Activated CD4-positive, alpha-beta memory T cell treated with anti-CD3 and anti-CD28 coated beads for 36 hours (primary cell): ENCODE measurements at places on chromosomes 1 and 21.

- no peak for DNase-seq
These were observed 82.4 kb downstream of the SMYD2 start for GRCh38 chr1:214363386-214363785.

- no peak for DNase-seq
These were observed 113.3 kb downstream of the KIAA0319L start for GRCh38 chr1:35443768-35444518.

GRCh38 chr1:227959325-227959860, 11.7 kb upstream of the WNT9A start:
- DNase-seq: no peak

GRCh38 chr1:151133018-151133806, 13.2 kb downstream of the SEMA6C start:
- no peak for DNase-seq

DNA sequence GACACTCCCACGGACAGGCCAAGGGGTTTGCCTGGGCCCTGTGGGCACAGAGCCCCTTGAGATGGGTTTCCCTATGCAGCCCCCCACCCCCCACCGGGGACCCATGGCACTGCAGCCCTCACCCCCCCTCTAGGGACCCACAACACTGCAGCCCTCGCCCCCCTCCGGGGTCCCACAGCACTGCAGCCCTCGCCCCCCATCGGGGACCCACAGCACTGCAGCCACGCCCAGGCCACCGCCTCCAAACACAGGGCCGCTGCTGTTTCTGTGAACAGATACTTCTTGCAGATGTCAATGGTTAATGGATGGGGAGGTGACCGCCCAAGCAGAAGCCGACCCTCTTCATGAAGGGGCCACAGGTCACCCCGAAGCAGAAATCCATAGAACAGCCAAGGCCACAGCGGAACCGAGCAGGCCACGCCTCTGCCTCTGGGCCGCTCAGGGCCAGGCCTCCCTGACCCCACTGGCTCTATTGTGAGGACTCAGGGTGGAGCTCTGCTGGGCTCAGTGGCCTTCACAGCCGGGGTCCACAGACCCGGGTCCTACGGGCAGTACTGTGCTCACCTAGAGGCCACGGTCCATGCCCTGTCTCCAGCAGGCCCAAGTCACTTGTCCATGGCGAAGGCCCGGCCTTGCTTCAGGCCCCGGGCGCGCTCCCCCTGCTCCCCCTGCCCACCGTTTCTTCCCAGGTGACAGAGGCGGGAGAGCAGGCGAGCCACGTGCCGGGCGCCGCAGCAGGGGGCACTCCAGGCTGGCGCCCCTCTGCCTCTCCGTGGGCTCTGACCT, 4.1 kb upstream of the POFUT2 start:
- DNase-seq: peak; percentile 8

GRCh38 chr1:7838714-7839113, 14.2 kb downstream of the UTS2 start:
- DNase-seq: no peak

GRCh38 chr1:147334292-147334691, 91.8 kb downstream of the CHD1L start:
- DNase-seq: no peak

DNA sequence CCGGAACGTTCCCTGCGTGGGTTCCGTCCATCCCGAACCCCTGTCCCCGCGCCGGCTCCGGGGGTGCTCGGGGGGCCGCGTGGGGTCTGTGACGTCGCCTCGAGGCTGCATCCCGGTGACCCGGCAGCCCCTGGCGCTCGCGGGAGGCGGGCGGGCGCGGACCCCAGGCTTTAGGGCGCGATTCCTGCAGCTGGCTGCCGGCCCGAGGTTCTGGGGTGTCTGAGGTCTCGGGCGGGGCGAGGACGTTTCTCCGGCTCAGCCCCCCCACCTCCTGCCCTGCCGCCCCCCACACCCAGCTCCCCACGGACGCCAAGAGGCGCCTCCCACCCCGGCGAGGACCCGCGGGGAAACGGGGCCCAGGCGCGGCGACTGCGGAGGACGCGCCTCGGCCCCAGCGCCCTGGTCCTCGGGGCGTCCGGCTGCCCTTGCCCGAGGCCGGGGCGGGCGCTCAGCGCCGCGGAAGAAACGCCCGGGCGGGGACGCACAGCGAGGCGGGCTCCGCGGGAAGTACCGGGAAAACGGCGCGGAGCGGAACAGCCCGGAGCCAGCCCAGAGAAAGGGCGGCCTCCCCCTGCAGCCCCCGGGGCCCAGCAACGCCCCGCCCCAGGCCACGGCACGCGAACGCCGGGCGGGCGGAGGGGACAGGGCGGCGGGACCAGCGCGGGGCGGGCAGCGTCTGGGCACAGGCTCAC, 1.3 kb upstream of the PCBP3 start:
- no peak for DNase-seq

DNA sequence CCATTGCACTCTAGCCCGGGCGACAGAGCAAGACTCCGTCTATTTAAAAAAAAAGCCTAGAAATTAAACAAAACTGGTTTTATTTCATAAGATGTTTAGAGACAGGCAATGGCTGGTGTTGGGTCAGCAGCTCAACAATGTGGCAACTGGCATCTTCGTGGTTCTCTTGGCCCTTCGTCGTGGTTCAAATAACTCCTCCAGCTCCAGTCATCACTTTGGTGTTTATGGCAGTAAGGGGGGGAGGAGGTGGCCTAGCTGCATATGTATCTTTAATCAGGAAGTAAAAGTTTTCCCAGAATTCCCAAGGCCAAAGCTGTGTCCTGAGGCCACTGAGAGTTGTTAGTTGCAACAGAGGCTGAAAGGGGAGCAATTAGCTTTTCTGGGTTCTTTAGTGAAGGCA, 13.0 kb upstream of the LTN1 start:
- DNase-seq: no peak

- no peak for DNase-seq
These were observed 13.3 kb downstream of the PLPPR5 start for GRCh38 chr1:98991127-98992012.

- DNase-seq: no peak
These were observed 177.9 kb downstream of the IGSF21 start for GRCh38 chr1:18285538-18285924.

- DNase-seq: no peak
These were observed 76.0 kb upstream of the OLIG2 start for GRCh38 chr21:32949701-32950100.

DNA sequence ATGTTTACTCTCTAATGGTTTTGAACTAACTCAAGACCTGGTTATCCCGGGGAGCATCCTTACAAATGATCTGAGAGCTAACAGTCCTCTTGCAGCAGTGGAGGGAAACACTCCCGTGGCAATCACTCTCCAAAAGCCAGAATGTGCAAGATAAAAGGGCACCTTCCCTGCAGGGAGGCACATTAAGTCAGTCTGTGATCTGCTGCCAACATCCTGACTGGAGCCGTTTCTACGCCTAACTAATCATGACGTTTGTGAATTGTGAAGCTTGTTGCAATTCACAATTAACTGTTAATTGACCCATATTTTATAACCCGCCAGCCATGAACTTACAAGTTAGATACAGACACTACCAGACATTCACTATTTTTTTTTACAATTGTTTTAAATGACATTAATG, 52.1 kb upstream of the LGALS8 start:
- DNase-seq: no peak

GRCh38 chr1:167899253-167899681, 14.7 kb downstream of the ADCY10 start:
- DNase-seq: no peak

GRCh38 chr1:160116283-160117147, 956 bp downstream of the ATP1A2 start:
- DNase-seq: no peak

DNA sequence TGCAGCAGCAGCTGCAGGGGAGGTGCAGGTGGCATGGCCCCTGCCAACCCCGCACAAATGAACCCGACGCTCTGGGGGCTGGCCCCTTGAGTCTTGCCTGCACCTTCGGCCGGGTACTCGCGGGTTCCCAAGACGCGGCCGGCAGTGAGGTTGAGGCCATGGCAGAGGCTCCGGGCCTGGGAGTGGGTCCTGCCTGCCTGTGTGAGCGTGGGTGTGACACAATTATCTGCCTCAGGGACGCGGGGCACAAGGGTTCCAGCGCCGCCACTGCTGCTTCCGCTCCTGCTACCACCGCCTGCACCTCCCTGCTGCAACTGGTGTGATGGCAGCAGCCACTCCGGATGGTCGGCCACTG, 20.9 kb upstream of the TGFB2 start:
- no peak for DNase-seq

GRCh38 chr1:198788561-198789064, 149.8 kb downstream of the PTPRC start:
- DNase-seq: peak; percentile 20

DNA sequence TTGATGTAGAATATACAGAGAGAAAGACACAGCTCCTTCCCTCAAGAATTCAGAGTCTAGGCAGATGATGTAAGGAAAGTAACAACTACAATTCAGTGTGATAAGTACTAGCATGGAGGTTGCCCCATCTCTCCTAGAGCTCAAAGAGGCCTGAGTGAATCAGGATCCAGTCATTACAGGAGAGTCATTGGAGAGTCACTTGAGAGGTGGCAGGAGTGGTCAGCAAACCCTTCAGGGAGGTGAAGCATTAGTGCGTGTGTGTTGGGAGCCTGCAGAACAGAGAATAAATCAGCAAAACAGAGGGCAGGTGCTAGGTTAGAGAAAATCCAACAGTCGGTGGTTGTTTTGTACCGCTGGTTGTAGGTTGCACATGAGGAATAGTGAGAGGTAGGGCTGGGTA, 46.1 kb downstream of the GRIK1 start:
- no peak for DNase-seq

DNA sequence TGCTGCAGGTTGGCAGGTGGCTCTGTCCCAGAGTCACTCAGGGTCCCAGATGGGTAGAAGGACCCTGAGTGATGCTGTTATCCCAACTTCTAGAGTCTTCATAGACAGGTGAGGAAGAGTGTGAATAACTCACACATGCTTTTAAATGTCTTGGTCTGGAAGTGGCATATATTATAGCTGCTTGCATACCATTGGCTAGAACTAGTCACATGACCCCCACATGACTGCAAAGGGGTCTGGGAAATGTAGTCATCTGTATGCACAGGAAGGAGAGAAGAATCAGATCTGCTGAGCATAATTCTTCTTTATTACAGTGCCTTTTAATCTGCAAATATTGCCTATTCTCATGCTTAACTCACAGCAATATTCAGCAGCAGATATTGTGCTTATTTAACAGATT, 28.2 kb upstream of the KLHDC7A start:
- no peak for DNase-seq

GRCh38 chr1:29800522-29800956, 564.2 kb downstream of the PTPRU start:
- DNase-seq: no peak

- DNase-seq: peak; percentile 45
These were observed 21.8 kb downstream of the TRPM2 start for GRCh38 chr21:44375281-44375651.

- DNase-seq: no peak
These were observed 3.5 kb upstream of the COA6 start for GRCh38 chr1:234369784-234370183.

- peak; percentile 82 for DNase-seq
These were observed 148.4 kb downstream of the GPATCH2 start for GRCh38 chr1:217482356-217483102.

DNA sequence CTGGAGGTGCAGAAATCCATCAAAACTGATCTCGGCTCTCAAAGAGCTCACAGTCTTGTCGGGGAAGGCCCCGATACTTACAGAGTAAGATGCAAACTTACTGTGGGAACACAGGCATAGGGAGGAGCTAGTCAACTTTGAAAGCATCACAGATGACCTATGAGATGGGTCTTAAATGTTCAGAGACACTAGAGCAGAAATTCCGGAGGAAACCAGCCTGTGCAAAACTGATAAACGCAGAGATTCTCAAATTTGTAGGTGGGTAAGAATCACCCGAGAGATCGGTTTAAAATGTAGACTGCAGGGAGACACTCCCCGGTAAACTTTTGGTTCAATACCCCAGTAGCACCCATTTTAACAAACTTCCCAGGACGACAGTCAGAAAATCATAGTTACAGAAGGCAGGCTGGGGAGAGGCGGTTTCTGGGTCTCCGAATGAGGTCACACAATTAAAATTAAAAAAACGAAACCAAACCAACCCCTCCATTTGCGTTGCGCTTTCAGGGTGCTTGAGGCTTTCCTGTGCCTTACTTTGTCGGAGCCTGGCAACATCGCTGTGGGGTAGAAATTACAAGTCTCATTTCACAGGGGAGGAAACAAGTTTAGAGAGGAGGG, 755 bp upstream of the THRAP3 start:
- DNase-seq: peak; percentile 63

GRCh38 chr1:66437136-66437401, 96.9 kb upstream of the SGIP1 start:
- DNase-seq: no peak

DNA sequence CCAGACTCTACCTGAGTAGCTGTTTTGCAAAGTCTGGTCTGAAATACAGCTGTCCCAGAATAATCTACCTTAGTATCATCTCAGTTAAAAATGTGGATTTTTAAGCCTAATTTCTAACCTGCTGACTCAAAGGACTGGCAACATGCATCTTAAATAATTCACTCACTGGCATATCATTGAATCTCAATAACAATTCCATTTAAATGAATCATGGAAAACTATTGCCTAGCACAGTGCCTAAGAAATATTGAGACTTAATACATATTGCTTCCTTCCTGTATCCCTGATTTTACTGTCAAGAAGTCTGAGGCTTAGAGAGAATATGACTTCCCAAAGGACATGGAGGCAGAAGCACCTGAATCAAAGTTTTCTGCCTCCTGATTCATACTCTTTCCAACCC, 3.1 kb downstream of the CCDC190 start:
- no peak for DNase-seq

- DNase-seq: no peak
These were observed 13.6 kb upstream of the PLPPR4 start for GRCh38 chr1:99250728-99251127.

GRCh38 chr1:20829531-20829930, 42.4 kb upstream of the HP1BP3 start:
- DNase-seq: no peak

DNA sequence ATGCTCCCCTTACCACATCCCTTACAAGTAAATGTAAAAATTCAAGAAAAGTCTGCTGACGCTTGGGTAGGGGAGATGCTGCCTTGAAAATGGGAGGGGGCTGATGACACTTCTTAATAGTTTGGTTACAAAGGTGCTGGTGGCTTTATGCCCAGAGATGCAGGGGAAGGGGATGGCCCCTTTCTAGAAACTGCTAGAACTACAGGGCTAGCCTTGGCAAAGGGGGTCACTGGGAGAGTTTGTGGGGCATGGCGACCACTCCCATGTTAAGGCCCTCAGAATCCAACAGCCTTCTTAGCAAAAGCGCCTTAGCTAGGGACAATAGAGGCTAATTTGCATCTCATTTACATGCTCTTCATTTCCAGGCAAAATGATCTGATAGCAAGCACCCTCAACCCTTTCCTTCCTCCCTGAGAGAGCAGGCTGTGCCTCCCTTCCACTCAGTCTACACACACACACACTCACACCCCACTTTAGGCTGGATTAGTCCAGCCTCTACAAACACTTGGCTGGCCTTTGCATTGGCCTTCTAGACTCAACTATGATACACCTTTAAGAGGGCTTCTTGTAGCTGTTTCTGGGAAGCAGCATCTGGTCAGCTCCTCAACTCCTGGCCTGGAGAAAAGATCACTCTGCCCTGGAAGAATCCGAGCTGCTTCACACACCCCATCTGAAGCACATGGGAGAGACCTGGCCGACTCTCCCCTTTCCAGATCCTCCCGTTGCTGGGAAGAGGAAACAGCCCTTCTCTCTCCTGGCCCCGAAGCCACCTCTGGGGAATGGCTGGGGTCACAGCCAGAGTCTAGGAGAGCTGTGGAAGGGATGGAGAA, 1.7 kb downstream of the SEMA6C start:
- DNase-seq: no peak

- DNase-seq: peak; percentile 81
These were observed 877 bp downstream of the IRF2BP2 start for GRCh38 chr1:234608911-234609690.

- DNase-seq: no peak
These were observed 66.5 kb downstream of the PEX14 start for GRCh38 chr1:10541286-10541685.
